ENCODE measurements at places on chromosomes 2 and 18.

DNA sequence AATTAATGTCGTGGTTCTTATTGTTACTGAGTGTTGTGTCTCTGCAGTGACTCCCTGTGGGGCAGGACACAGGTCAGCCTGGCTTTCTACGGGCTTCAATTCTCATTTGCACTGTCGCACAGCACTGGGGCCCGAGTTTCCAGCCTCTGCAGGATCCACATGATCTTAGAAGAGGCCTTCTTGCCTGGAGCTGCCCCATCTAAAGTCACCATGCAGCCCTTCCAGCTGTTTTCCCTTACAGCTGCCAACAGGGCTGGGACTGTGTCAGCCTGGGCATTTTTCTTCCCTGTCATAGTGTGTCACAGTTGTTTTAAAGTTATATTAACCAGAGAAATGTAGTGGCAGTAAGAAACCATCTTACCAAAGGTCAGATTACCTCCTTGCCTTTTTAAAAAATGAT lies 27.0 kb downstream of the FHL2 start:
- no peak for DNase-seq

GRCh38 chr2:12270876-12271588 lies 445.7 kb upstream of the TRIB2 start:
- DNase-seq = no peak

DNA sequence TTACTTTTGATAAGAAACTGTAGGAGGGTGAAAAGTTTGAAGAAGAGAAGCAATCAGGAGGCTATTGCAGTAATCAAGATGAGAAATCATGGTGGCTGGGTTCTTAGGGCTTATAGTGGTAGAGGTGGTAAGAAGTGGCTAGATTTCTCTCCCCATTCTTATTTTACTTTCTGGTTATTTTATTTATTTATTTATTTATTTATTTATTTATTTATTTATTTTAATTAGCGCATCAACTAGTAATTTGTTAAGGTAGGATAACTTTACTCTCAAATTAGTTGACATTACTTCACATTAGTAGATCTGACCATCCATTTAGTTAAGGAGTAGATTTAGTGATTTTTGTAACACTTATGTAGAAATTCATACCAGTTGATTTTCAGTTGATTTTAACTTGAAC lies 77.4 kb downstream of the PIK3C3 start:
- no peak for DNase-seq

DNA sequence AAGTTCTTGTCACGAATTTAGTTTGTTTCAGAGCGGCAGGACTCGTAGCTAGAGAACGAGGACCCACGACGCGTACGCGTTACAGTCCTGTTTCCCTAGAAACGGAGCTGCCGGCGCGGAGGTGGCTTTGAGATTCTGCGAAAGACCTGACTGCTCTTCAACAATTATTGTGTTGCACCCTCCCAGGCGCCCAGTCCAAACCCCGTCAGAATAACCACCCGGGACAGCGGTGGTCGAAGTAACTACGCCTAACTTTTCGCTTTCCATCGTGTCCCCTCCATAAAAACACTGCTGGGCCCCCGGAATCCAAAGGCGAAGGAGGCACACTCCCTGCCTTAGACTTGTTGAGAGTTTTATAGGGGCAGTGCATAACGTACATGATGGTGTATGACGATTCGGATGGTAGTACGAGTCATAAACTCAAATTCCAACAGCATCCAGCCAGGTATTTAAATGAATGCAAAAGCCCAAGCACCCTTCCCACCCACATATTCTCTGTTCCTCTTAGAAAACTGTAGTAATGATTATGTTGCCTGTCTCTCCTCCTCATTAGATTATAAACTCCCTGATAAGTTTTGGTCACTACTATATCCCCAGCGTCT lies 651 bp upstream of the STAM2 start:
- DNase-seq = no peak
